Heart left ventricle (tissue), 16 donors: ENCODE measurements at places on chromosomes 13 and 19. TPM values are rescaled to one million over a fixed set of nuclear protein-coding genes. Genes with fewer than 3 reads are reported as not detected.

DNA sequence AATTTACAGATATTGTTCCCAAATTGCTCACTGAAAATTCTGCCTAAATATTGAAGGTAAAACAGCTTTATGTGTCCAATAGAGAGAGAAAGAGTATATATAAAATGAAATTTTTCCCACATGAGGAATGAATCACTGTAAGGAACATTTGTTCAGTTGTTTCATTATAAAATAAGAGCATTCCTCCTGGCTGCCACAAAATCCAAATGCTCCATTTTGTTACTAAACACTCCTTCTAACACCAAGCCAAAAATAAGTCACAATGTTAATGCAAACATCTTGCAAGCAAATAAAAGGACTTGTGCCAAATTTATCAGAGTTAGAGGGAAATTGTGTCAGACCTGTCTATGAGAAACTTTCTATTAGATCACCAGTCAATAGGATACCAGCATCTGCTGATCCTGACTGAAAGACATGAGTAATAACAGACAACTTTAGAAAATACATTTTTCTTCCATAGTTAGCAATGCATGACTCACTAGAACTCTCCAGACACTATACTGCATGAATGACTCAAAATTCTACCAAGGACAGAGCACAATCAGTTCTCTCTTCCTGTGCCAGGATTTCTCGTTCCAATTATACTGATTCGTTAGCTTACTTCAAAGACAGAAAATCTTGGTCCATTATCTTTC is 83.5 kb upstream of the FNDC3A start:
- no peak for DNase-seq
- H3K27me3 ChIP-seq: no peaks in the 10 kb centered on the region
- no peaks in the 10 kb centered on the region for H3K4me1 ChIP-seq
- H3K4me3 ChIP-seq: no peak overlapping the region
- H3K36me3 ChIP-seq: no peaks in the 10 kb centered on the region

GRCh38 chr13:98461486-98462240 is 115.2 kb downstream of the STK24 start:
- no peak overlapping the region for H3K27ac ChIP-seq
- H3K4me1 ChIP-seq: peaks cover 18% of the 10 kb centered on the region
- no peaks in the 10 kb centered on the region for H3K27me3 ChIP-seq
- no peak for DNase-seq
- peaks cover 89% of the 10 kb centered on the region for H3K36me3 ChIP-seq
- H3K4me3 ChIP-seq: no peak overlapping the region

GRCh38 chr13:113420833-113421600 is 32.3 kb downstream of the ADPRHL1 start:
- no peaks in the 10 kb centered on the region for H3K27me3 ChIP-seq
- H3K27ac ChIP-seq: no peak overlapping the region
- no peaks in the 10 kb centered on the region for H3K4me1 ChIP-seq
- peaks cover 4% of the 10 kb centered on the region for H3K36me3 ChIP-seq
- DNase-seq: peak; percentile 29

DNA sequence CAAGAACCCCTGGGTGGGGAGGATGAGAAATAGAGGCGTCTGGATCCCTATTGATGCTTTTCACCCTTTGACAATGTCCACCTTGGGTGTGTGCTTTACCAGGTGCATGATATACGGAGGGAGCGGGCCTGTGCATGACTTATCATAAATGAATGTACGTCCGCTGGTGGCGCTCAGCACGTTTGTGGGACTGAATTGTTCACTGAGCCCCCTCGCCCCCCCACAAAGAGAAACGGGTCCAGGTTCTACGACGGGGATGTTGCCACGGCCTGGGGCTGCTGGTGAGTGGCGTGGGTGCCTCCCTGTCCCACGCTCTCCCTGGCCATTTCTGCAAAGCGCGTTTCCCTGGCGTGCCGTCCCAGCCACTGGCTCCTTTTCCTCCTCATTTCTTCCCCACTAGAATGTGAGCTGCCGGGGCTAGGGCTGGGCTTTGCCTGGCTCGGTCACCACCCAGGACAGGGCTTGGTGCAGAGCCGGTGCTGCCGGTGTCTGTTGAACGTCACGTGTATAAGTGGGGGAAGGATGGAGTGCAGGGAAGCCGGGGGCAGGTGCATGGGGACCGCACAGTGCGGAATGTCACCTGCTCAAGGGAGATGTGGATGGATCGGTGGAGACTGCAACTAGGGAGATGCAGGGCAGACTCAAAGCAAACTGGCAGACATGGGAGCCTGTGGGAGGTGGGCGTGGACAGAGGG is 21.6 kb downstream of the LRRC4B start:
- no peaks in the 10 kb centered on the region for H3K4me1 ChIP-seq
- H3K27me3 ChIP-seq: no peaks in the 10 kb centered on the region
- H3K27ac ChIP-seq: no peak overlapping the region

- no peaks in the 10 kb centered on the region for H3K27me3 ChIP-seq
- H3K4me1 ChIP-seq: peaks cover 13% of the 10 kb centered on the region
- no peak for DNase-seq
- no peak overlapping the region for H3K4me3 ChIP-seq
- no peaks in the 10 kb centered on the region for H3K36me3 ChIP-seq
Observed at GRCh38 chr13:23754506-23754905, 134.7 kb downstream of the MIPEP start.

DNA sequence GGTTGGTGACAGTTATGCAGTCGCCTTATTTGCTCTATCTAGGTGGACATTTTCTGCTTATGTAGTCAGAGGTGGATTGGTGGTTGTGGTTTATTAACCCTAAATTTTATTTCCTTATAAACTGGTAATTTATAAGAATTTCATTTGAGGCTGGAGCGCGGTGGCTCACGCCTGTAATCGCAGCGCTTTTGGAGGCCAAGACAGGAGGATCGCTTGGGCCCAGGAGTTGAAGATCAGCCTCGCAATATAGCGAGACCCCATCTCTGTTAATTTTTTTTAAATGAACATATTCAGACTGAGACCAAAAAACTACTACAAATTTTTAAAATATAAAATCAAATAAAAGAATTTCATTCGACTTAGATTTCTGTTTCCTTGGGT is 810 bp downstream of the ZNF627 start:
- no peak overlapping the region for H3K27ac ChIP-seq
- DNase-seq: no peak
- peak overlapping the region; percentile 98 for H3K4me3 ChIP-seq
- H3K36me3 ChIP-seq: peaks cover 4% of the 10 kb centered on the region
- H3K4me1 ChIP-seq: peaks cover 19% of the 10 kb centered on the region
- no peaks in the 10 kb centered on the region for H3K27me3 ChIP-seq

DNA sequence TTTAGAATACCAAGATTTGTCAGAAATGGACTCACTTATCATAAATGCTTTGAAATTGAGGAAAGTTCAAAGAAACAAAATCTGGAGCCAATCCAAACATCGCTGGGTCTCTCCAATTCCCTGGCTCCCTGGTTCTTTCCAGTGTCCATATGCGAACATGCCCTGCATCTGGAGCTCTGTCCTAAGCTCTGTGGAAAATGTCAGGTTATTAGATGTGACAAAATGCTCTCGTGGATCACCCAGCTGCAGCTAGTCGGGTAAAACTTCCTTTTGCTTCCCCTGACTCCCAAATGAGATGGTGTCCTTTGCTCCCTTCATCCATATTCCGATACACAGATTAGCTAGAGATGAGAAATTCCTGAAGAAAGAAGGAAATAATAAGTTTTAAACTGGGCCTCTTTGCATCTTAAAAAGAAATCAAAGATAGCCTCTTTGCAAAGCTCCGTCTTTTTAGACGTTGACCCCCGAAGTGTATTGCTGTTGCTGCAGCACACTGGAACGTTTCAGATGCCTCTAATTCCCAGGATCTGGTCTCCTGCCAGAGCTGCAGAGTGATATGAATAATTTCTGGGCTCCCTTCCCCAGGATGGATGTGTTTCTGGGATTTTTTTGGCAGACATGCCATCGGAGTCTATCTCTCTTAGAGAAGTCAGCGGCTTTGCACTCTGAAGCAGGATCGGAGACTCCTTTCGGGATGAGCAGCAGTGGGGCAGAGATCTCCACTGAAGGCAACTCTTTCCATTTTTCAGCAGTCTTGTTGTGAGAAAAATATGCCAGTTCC is 102.9 kb downstream of the TEX26 start:
- H3K4me3 ChIP-seq: no peak overlapping the region
- no peak overlapping the region for H3K27ac ChIP-seq
- no peaks in the 10 kb centered on the region for H3K27me3 ChIP-seq
- peaks cover 9% of the 10 kb centered on the region for H3K4me1 ChIP-seq
- DNase-seq: peak; percentile 19

DNA sequence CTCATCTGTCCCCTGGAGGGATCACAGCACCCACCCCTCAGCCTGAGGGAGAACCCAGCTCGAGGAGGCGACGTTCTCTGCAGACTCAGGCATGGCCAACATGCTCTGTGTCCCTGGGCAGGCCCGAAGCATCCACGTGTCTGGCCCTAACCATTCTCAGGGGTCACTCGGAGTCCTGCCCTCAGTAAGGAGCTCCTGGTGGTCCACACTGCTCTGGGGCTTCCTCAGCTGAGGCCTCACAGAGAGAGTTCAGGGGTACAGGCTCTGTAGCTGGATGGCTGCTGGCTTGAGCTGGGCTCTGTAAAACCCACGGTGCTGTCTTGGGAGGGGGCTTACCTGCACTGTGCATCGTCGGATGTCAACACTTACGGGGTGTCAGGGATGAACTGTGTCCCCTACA is 4.4 kb upstream of the SIGLEC8 start:
- H3K4me1 ChIP-seq: no peaks in the 10 kb centered on the region
- H3K36me3 ChIP-seq: no peaks in the 10 kb centered on the region
- H3K27me3 ChIP-seq: no peaks in the 10 kb centered on the region
- no peak for DNase-seq

GRCh38 chr19:33302175-33302973 is at the start of gene CEBPA:
CEBPA (minus strand) TSS chr19:33302534; CDS start chr19:33302414, 120 bp downstream.
- H3K4me3 ChIP-seq: peak within 1 kb of the TSS; percentile 81
- peaks cover 12% of the 10 kb centered on the region for H3K4me1 ChIP-seq
- no peaks in the 10 kb centered on the region for H3K36me3 ChIP-seq

DNA sequence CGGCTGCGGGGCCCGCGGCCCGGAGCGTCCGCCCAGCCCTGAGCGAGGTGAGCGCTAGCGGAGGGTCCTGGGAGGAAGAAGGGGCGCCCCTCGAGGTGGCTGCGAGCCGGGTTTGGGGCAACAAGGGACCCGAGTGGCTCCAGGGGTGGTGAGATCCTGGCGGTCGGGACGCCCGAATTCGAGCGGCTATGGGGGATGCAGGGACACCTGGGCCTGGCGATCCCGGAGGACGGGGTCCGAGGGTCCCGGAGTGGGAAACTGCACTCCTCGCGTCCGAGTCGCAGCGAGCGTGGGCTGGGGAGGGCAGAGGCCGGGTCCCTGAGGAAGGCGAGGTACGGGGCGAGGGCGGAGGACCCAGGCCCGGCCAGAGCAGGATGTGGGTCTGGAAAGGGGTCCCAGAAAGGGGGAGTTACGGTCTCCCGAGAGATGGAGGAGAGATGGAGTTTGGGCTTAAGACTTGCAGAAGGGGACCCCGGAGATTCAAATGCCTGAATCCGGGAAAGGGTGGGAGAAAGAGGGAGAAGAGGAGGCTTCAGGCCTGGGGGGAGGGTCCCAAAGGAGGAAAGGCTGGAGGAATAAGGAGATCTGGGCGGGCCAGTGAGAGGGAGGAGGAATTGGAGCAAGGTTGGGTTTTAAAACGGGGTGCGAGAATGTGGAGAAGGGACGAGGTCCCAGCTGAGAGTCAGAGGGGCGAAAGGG is 542 bp downstream of the CACNG7 start:
- no peak for DNase-seq
- H3K4me1 ChIP-seq: no peaks in the 10 kb centered on the region
- no peak overlapping the region for H3K27ac ChIP-seq
- H3K4me3 ChIP-seq: no peak overlapping the region
- peaks cover 85% of the 10 kb centered on the region for H3K27me3 ChIP-seq
- no peaks in the 10 kb centered on the region for H3K36me3 ChIP-seq

GRCh38 chr19:30309176-30309575 is 63.0 kb upstream of the ZNF536 start:
- no peak for DNase-seq
- H3K27ac ChIP-seq: no peak overlapping the region
- no peaks in the 10 kb centered on the region for H3K27me3 ChIP-seq
- no peaks in the 10 kb centered on the region for H3K4me1 ChIP-seq
- H3K4me3 ChIP-seq: no peak overlapping the region

- no peak for DNase-seq
- H3K36me3 ChIP-seq: no peaks in the 10 kb centered on the region
- no peak overlapping the region for H3K4me3 ChIP-seq
- no peaks in the 10 kb centered on the region for H3K27me3 ChIP-seq
Observed at GRCh38 chr19:35790981-35791813, 15.8 kb downstream of the ARHGAP33 start.

- H3K27ac ChIP-seq: no peak overlapping the region
- H3K36me3 ChIP-seq: no peaks in the 10 kb centered on the region
- H3K4me3 ChIP-seq: no peak overlapping the region
- no peak for DNase-seq
- no peaks in the 10 kb centered on the region for H3K4me1 ChIP-seq
Observed at GRCh38 chr19:38517321-38517720, 83.8 kb downstream of the RYR1 start.

- no peak overlapping the region for H3K27ac ChIP-seq
- peaks cover 38% of the 10 kb centered on the region for H3K4me1 ChIP-seq
- H3K27me3 ChIP-seq: peaks cover 8% of the 10 kb centered on the region
- no peak overlapping the region for H3K4me3 ChIP-seq
- no peak for DNase-seq
- peaks cover 3% of the 10 kb centered on the region for H3K36me3 ChIP-seq
Observed at GRCh38 chr19:32672841-32673240, 2.1 kb downstream of the ANKRD27 start.

- DNase-seq: peak; percentile 92
- H3K36me3 ChIP-seq: no peaks in the 10 kb centered on the region
- H3K27ac ChIP-seq: peak within 1 kb of the TSS; percentile 83
- peak within 1 kb of the TSS; percentile 77 for H3K4me3 ChIP-seq
- peaks cover 3% of the 10 kb centered on the region for H3K4me1 ChIP-seq
Observed at GRCh38 chr13:24160458-24161009, at the start of gene SPATA13. SPATA13 (plus strand) TSS chr13:24160720; CDS start chr13:24222930, 62,210 bp downstream.

DNA sequence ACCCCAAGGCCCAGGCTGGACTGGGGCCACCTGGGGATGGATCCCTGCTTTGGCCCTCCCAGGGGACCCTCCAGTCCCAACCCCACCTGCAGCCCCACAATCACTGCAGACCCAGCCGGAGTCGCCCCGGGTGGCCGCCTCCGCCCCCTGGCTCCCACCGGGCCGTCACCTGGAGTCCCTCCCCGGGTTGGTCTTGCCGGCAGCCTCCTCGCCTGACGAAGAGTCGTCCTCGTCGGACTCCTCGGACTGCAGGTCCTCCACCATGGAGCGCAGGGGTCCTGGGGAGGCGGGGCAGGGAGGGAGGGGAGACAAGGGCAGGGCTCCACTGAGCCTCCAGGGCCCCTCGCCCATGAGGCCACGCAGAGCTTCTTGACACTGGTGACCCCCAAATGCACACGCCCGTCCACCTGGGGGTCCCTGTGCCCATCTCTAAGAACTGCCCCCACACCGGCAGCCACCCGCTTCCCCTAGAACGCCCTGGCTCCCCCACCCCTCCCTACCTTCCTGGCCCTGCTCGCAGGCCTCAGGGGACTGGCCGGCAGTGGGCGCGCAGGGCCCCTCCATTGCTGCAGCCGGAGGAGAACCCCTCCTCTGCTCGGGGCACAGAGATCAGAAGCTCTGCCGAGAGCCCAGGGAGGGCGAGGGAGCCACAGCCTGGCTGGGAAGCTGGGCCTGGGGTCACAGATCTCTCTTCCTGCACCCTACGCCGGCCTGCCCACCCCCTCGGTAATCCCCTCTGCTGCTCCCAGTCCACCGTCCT is 63.4 kb downstream of the MLLT1 start:
- peak; percentile 50 for DNase-seq
- H3K4me3 ChIP-seq: no peak overlapping the region
- peaks cover 16% of the 10 kb centered on the region for H3K36me3 ChIP-seq
- peak overlapping the region; percentile 35 for H3K27ac ChIP-seq
- H3K27me3 ChIP-seq: no peaks in the 10 kb centered on the region
- H3K4me1 ChIP-seq: peaks cover 46% of the 10 kb centered on the region

GRCh38 chr19:49639401-49640112 is 386 bp downstream of the RRAS start:
- H3K36me3 ChIP-seq: peaks cover 4% of the 10 kb centered on the region
- peak overlapping the region; percentile 93 for H3K4me3 ChIP-seq
- peaks cover 45% of the 10 kb centered on the region for H3K4me1 ChIP-seq
- peak; percentile 44 for DNase-seq

Gene PPAN
- total RNA-seq: 23.4 TPM

Gene MATK
- 1.1 TPM for total RNA-seq

Gene OBI1
- total RNA-seq: 7.9 TPM
